ENCODE measurements at places on chromosomes 1 and 21. TPM values are rescaled to one million over a fixed set of nuclear protein-coding genes. Genes with fewer than 3 reads are reported as not detected.

- no peaks in the 10 kb centered on the region for H3K4me1 ChIP-seq
- H3K27ac ChIP-seq = no peak overlapping the region
- H3K4me3 ChIP-seq = no peak overlapping the region
- DNase-seq = no peak
These were observed 26.0 kb downstream of the EPHB2 start for GRCh38 chr1:22736501-22737080.

GRCh38 chr1:67407498-67407897, 22.7 kb downstream of the SERBP1 start:
- no peaks in the 10 kb centered on the region for H3K27me3 ChIP-seq
- peaks cover 19% of the 10 kb centered on the region for H3K36me3 ChIP-seq
- no peaks in the 10 kb centered on the region for H3K4me1 ChIP-seq

DNA sequence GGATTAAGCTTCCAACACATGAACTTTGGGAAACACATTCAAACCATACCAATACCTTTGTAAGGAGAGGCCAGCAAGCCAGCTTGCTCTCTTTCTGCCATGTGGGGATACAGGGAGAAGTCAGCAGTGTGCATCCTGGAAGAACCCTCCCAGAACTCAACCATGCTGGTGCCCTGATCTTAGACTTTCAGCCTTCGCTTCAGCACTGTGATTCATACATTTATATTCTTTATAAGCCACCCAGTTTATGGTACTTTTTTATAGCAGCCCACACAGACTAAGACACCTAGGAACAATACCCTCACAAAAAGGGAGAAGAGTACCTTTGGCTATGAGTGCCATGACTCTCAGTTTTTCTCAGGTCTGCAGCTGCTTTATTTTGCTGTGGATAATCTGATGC, 35.9 kb downstream of the C1orf87 start:
- DNase-seq = no peak
- H3K27me3 ChIP-seq = no peaks in the 10 kb centered on the region
- no peak overlapping the region for H3K4me3 ChIP-seq
- H3K36me3 ChIP-seq = no peaks in the 10 kb centered on the region

GSTM3 gene
- total RNA-seq = 16.2 TPM

TMEM269 gene
- total RNA-seq = not detected

SV2A gene
- total RNA-seq = 1.7 TPM

GRCh38 chr21:39630191-39630591, 17.5 kb downstream of the B3GALT5 start:
- no peaks in the 10 kb centered on the region for H3K27me3 ChIP-seq
- H3K4me1 ChIP-seq = no peaks in the 10 kb centered on the region
- no peak overlapping the region for H3K4me3 ChIP-seq
- H3K36me3 ChIP-seq = no peaks in the 10 kb centered on the region

DNA sequence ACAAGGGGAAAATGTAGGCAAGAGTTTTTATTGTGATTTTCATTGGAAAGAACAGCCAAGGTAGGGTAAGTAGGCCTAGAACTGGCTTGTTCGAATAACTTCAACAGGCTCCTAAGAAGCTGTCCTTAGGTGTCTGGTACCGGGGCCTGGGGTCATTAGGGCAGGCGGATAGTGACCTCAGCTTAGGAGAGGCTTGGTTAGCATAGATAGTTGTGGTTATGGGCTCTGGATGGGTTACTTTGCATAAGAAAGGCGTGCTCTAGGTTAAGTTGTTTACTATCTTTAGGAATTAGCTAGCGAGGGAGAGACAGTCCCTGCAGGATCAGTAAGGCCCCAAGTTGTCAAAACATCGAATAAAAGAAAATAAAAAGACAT, 20.7 kb upstream of the HPCAL4 start:
- no peaks in the 10 kb centered on the region for H3K4me1 ChIP-seq
- no peaks in the 10 kb centered on the region for H3K36me3 ChIP-seq
- no peaks in the 10 kb centered on the region for H3K27me3 ChIP-seq
- H3K4me3 ChIP-seq = no peak overlapping the region

GRCh38 chr1:6185635-6186382, 5.7 kb upstream of the CHD5 start:
- no peak overlapping the region for H3K4me3 ChIP-seq
- no peak overlapping the region for H3K27ac ChIP-seq
- no peaks in the 10 kb centered on the region for H3K4me1 ChIP-seq
- DNase-seq = no peak

DNA sequence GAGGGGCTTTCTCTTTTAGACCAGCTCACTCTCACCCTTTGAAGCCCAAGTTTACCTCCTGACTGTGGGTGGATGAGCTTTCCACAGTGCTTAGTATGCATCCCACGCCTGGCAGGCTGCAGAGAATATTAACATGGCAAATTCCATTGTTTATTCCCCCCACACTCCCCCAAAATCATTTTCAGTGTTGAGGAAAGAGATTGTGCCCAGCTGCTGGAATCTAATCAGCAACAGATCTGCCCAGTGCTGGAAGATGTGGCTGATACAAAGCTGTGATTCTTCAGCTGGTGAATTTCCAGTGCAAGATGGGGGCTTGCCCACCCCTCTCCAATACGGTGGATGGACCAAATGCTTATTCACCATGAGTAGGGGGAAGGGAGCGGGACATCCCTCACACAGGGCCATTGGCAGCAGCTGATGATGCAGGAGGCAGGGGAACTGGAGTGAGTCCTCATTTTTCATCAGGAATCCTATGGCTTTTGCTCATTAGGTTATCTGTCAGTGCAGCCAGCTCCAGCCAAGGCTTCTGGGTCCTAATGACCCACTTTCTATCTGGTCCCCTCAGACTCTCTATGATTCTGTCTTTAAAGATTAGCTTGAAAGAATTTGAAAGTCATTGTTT, 39.7 kb upstream of the KCNA3 start:
- no peak overlapping the region for H3K4me3 ChIP-seq
- no peak for DNase-seq
- H3K27ac ChIP-seq = no peak overlapping the region
- no peaks in the 10 kb centered on the region for H3K27me3 ChIP-seq
- no peaks in the 10 kb centered on the region for H3K4me1 ChIP-seq

DNA sequence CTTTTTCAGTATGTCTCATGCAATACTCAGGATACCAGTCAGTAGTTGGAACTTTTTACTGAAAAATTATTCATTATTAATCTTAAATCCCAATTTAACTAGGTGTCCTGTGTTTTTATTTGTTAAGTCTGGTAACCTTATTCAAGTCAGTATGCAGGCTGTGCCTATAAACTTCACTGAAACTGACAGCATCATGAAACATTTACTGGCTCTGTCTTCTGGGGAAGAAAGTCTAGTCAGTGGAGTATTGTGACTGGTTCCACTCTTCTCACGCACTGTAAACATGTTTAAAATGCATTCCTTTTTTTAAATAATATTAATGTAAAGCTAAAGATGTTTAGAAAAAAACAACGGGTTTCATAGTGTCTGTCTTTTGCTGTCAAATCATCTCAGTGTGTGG, 739.7 kb downstream of the LTN1 start:
- H3K4me1 ChIP-seq = peaks cover 57% of the 10 kb centered on the region
- no peaks in the 10 kb centered on the region for H3K36me3 ChIP-seq
- no peak for DNase-seq
- H3K27me3 ChIP-seq = no peaks in the 10 kb centered on the region
- H3K27ac ChIP-seq = no peak overlapping the region

FAM72D gene
- total RNA-seq = not detected

RGS16 gene
- total RNA-seq = 2.2 TPM

OTUD7B gene
- total RNA-seq = 8.8 TPM

DCDC2B gene
- total RNA-seq = not detected

DNA sequence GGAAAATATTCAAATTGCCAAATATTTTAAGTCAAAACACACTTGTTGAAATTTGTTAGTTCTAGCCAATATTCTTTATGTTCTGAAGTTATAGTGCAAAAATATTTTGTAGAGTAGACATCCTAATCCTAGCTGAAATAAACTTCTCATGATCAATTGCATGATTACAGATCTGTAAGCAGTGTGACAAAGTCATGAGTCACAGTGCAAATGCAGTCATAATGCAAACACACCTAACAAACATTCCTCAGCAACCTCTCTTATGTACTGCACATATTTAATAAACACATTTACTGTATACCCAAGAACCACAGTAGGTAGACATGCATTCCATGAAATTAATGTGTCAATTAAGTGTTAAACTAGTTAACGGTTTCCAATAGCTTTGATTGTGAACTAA, 1857.4 kb downstream of the NCAM2 start:
- H3K36me3 ChIP-seq = no peaks in the 10 kb centered on the region
- no peaks in the 10 kb centered on the region for H3K27me3 ChIP-seq
- H3K27ac ChIP-seq = no peak overlapping the region
- DNase-seq = no peak

DNA sequence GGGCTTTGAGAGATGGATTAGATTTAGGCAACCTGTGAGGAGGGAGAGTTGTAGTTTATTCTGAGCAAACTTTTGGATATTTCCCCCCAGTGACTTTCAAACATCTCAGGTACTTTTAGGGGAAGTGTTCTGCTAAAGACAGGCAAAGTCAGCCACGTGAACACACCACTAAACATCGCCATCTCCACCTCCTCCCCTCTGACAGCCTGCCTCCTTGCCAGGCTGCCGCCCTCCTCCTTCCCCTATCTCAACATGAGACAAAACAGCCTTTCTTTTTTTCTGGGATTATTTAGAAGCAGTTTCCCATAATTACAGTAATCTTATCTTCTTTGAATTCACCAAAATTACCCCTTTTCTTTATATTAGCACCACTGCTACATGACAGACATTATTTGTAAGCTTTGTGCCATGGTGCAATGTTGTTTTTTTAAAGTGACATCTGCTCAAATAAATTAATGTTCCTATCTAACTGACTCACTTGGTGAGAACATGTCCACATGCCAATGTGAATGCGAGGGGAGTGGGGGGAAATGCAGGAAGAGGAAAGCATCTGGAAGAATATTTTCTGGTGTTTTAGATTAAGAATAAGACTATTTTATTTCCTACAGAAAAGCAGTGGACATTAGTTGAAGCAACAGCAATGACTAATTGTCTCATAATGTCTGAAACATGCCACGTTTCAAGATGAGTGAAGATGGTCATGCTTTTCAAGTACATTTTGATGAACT, 147.8 kb upstream of the ATP1B1 start:
- no peaks in the 10 kb centered on the region for H3K36me3 ChIP-seq
- no peak overlapping the region for H3K27ac ChIP-seq
- no peaks in the 10 kb centered on the region for H3K27me3 ChIP-seq
- no peaks in the 10 kb centered on the region for H3K4me1 ChIP-seq
- DNase-seq = no peak
- no peak overlapping the region for H3K4me3 ChIP-seq

DNA sequence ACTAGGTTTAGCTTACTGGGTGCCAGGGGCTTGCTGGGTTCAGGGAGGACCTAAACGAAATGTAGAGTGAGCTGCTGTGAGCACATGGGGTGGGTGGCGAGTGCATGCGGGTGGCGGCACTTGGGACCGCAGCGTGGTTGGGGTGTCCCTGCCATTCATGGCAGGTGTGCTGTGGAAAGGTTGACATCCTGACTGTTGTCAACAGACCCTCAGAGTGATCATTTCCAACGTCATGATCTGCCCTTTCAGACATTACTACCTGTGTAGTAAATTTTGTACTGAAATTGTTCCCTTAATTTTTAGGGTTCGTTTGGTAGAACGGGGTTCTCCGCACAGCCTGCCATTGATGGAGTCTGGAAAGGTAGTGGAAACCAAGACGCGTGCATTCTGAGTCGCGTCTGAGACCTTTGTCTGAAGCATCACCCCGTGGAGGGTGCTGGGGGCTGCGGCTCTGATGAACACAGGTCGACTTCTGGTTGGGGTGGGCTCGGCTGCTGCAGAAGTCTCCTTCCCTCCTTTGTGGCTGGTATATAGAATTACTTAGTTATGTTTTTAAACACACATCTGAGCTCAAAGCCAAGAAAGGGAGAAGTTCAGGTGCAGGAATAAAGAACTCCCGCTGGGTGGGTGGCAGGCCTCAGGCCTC, 43.3 kb downstream of the S100B start:
- H3K4me3 ChIP-seq = no peak overlapping the region
- no peaks in the 10 kb centered on the region for H3K4me1 ChIP-seq
- DNase-seq = no peak
- peaks cover 6% of the 10 kb centered on the region for H3K36me3 ChIP-seq

CNIH3 gene
- total RNA-seq = 3.0 TPM

FMO5 gene
- 19.9 TPM for total RNA-seq

DNA sequence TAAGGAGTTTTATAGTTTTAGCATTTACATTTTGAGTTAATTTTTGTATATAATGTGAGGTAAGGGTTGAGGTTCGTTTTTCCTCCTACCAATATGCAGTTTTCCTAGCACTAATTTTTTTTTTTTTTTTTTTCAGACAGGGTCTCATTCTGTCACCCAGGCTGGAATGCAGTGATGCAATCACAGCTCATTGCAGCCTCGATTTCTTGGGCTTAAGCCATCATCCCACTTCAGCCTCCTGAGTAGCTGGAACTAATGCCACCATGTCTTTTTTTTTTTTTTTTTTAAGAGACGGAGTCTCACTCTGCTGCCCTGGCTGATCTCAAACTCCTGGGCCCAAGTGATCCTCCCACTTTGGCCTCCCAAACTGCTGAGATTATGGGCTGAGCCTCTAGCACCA, 2.5 kb upstream of the UBASH3A start:
- H3K36me3 ChIP-seq = no peaks in the 10 kb centered on the region
- H3K4me3 ChIP-seq = no peak overlapping the region
- no peak for DNase-seq
- no peaks in the 10 kb centered on the region for H3K27me3 ChIP-seq

GRCh38 chr1:41380979-41381691, 19.9 kb downstream of the FOXO6 start:
- peak overlapping the region; percentile 48 for H3K4me3 ChIP-seq
- peak; percentile 74 for DNase-seq
- H3K27me3 ChIP-seq = no peaks in the 10 kb centered on the region
- peaks cover 6% of the 10 kb centered on the region for H3K4me1 ChIP-seq

DNA sequence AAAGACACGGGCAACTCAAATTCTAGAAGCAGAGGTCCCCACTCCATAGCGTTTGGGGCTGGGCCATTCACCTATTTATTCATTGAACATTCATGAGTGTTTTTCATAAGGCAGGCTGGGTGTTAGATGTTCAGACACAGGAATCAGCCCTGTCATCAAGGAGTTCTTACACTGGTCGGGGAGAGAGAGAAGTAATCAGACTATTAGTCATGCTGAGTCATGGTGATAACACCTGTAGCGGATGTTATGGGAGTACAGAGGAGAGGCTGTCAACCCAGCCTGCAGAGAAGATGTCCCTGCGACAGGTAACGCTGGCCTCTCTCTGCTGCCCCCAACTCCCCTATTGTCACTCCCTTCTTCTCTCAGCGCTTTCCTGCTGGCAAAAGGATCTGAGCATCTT, 17.2 kb downstream of the LY9 start:
- no peak for DNase-seq
- H3K27me3 ChIP-seq = no peaks in the 10 kb centered on the region
- H3K36me3 ChIP-seq = no peaks in the 10 kb centered on the region
- no peak overlapping the region for H3K27ac ChIP-seq

DNA sequence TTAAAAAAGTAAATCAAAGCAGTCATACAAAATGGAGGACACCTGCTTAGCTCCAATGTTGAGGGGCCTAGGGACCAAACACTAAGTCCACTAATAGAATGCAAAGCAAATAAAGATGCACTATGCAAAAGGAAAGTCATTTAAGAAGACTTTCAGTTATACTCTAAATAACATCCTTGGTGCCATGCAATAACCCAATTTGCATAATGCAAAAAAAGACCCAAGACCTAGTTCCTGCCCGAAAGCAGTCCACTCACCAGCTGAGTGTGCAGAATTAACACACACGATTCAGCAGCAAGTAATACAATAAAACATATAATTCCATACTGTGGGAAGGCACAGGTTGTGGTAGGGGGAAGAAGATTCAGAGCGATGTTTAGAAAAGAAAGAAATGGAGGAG, 101.8 kb downstream of the TGFBR3 start:
- no peak for DNase-seq
- no peaks in the 10 kb centered on the region for H3K36me3 ChIP-seq
- no peaks in the 10 kb centered on the region for H3K27me3 ChIP-seq
- H3K4me3 ChIP-seq = no peak overlapping the region
- no peak overlapping the region for H3K27ac ChIP-seq
